ENCODE measurements at places on chromosomes 7 and 10. TPM values are rescaled to one million over a fixed set of nuclear protein-coding genes. Genes with fewer than 3 reads are reported as not detected.

The NKX6-2 gene
- 0.32 TPM for polyA plus RNA-seq

GRCh38 chr7:290554-291372, 793 bp downstream of the FOXL3 start:
- DNase-seq = no peak

- DNase-seq = no peak
These were observed 172.3 kb downstream of the MDFIC start for GRCh38 chr7:115094163-115094562.

- no peak for DNase-seq
These were observed 26.4 kb downstream of the PDLIM1 start for GRCh38 chr10:95264227-95265051.

- DNase-seq = no peak
These were observed 3.2 kb downstream of the BEND7 start for GRCh38 chr10:13525663-13526062.

DNA sequence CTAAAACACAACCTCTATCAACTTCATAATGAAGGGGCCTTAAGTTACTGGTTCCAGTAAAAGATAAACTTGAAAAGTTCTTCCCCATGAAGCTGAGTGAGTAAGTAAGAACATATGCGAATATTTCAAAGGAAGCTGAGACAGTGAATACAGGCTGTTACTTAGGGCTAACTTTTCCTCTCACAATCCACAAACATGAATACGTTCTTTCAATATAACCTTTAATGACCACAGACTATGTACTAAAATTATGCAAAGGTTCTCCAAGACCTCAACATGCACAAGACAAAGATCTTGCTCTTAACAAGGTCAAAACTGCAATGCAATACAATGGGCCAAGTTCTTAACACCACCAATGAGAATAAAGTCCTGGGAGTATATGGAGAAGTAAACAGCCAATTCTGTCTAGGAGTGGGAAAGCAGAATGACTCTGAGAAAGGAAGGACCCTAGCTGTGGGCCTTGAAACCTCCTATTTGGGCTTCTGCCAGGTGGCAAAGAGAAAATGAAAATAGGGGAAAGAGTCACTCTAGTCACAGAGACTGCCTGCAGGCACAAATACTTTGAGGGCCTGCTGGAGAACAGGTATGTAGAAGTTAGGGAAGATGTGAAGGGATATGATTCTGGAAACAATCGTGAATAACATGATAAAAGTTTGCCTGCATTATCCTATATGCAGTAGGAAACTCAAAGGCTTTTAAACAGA, 43.7 kb downstream of the OSBPL3 start:
- DNase-seq = no peak

DNA sequence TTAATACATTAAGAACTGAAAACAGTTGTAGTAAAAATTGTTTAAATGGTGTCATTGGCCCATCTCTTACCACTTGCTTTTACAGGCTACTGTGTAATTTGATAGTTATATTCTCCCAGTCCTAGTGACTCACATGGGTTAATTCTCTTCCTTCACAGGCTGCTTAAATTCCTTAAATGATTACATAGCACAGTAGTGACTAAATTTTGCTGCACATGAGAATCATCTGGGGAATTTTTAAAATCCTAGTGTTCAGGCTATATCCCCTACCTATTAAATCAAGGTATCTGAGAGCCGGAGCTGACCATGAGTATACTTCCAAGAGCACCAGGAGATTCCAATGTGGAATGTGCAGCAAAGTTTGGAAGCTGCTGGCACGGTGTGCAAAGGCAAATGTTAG, 45.3 kb upstream of the ZNF800 start:
- DNase-seq = no peak

GRCh38 chr7:17706734-17707133, 233.6 kb downstream of the SNX13 start:
- no peak for DNase-seq

GRCh38 chr7:11251436-11251835, 277.8 kb downstream of the PHF14 start:
- DNase-seq = no peak

DNA sequence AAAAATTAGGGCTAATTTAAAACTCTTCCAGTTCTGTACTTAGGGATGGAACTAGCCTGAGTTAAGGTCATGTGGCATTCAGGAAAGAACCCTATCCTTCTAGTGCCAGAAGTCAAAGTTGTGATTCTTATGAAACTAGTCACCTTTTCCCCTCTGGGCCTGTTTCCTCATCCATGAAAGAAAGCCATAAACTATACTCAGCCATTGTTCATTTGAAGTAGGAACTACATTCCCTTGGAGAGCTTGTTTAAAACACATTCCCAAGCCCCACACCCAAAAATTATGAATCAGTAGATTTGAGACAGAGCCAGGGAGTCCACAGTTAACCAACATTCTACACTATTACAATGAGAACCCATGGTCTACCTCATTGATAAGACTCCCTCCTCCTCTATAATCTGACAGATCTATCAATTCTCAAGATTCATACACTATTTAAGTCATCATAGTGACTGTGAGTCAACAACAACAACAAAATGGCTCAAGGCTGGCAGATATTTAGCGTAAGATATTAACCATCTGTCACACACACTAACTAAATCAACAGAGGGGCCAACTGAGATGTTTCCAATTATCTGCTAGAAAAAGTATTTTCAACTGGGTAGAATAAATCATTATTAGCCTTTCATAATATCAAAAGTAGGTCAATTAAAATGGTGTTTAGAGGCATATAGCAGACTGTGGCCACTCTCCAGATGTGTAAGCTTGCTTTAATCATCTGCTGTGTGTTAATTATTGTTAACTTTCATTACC, 102.3 kb downstream of the SLC25A13 start:
- no peak for DNase-seq

GRCh38 chr10:12098966-12099365, 30.2 kb downstream of the DHTKD1 start:
- DNase-seq = no peak

GRCh38 chr7:128084896-128085608, 53.8 kb upstream of the LRRC4 start:
- peak; percentile 67 for DNase-seq

DNA sequence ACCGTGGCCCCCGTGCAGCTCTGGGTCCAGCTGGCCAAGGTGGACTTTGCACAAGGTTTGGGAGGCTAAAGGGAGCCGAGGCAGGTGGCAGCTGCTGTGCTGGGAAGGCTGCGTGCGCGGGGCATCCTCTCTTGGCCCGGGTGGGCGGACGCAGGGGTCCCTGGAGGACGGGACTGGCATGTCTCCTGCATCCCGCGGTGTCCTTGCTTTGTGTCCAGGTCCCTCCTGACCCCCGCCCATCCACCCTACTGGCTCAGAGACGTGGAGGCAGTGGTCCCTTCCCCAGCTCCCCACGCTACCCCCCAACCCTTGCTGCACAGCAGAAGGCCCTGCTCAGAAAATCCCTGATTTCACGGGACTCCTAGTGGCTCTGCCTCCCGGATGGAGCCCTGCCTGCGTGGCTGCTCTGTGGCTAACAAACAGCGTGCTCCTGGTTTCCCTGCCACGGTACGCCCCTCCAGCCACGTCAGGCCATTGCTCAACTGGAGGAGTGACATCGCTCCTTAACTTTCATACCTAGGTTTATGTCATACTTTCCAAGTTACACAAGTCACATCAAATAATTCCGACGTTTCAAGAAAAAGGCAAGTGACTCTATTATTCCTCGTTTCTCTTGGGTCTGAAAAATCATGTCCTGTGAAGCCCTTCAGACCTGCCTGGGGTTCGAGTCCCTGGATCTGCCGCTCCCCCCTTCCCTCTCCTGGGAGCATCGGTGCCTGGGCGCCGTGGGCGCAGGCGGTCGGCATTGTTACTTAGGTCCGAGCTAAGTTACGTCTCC, 421.9 kb downstream of the DNAJB6 start:
- DNase-seq = no peak

GRCh38 chr7:25186436-25186835, 41.9 kb downstream of the NPVF start:
- DNase-seq = no peak

DNA sequence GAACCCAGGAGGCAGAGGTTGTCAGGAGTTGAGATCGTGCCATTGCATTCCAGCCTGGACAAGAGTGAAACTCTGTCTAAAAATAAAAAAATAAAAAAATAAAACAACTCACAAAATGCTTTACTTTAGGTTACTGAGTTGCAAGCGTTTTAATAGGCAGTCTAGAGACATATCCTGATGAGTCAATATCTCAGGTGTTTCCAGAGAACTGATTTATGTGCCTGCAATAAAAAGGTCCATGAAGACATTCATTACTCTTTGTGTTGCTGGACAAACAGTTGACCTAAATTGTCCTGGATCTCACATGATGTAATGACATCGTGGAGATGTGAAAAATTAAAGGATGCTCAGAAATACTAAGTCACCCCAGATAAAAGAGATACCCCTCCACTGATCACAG, 31.5 kb downstream of the CDNF start:
- DNase-seq = no peak

- peak; percentile 49 for DNase-seq
These were observed 748 bp downstream of the PHTF2 start for GRCh38 chr7:77799078-77799964.

- DNase-seq = peak; percentile 95
These were observed at the start of gene PPP1R3C for GRCh38 chr10:91632671-91633550. TSS of gene PPP1R3C (minus strand) at chr10:91633071. CDS start at chr10:91632969, 102 bp downstream.

DNA sequence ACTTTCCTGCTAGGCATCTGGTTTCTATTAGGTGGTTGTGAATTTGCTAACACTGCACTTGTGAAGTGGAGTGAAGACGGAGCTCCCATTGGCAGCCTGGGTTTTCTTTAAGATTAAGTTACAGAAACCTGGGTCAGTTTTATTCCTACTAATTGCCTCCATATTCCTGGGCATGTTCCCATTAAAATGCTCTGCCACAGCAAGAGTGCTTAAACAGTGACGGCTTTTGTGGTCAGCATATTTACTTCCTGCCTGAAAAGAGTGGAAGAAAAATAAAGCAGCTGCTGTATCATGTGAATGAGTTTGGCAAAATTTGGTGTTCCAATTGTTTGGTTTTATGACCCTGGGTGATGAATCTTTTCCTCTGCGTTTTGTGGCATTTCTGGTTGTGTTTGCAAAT, 96.9 kb upstream of the PLXDC2 start:
- DNase-seq = no peak

GRCh38 chr7:106278695-106279094, 6.1 kb downstream of the NAMPT start:
- no peak for DNase-seq

DNA sequence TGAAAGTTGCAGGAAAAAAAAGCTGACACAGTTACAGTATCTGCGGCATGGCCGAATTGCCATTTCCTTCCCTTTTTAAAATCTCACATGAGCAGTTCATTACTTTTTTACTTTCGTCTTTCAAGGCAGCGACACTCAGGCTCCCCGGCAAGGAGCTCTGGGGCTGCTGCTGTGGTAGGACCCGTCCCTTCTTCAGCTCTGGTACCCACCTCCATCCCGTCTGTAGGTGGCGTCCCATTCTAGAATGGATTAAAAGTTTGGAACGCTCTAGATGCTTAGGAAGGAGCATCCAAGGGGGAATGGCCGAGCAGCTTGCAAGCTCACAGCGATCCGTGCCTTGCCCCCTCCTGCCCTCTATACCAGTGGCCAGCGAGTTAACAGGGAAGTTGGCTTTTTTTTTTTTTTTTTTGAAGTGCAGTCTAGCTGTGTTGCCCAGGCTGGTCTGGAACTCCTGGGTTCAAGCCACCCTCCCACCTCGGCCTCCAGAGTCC, 22.8 kb upstream of the TTYH3 start:
- DNase-seq = peak; percentile 67

- no peak for DNase-seq
These were observed 232.2 kb downstream of the TMEM178B start for GRCh38 chr7:141306081-141306480.

The DNAH11 gene
- 0.86 TPM for polyA plus RNA-seq

The CABCOCO1 gene
- polyA plus RNA-seq = 0.09 TPM

- no peak for DNase-seq
These were observed 33.6 kb downstream of the TCERG1L start for GRCh38 chr10:131277969-131278368.

The AKR1C4 gene
- not detected for polyA plus RNA-seq

The MMRN2 gene
- polyA plus RNA-seq = 19.8 TPM

- no peak for DNase-seq
These were observed 63.3 kb downstream of the VSTM4 start for GRCh38 chr10:49052069-49052468.

DNA sequence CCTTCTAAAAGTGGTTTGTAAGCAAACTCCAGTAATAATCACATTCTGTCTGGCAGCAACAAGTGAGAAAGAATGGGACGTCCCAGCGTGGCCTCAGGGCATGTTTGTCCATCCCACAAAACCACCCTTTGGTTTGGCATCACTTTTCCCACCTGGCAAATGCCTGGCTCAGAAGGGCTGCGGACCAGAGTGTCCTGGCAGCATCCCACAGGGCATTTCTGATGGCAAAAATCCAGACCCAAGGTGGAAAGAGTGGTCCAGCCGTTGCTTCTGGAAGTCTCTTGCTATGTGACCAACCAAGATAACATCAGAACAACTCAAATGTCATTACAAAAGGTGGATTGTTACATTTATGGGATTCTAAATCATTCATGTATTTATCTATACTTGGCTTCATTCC, 174.4 kb downstream of the CREB5 start:
- DNase-seq = no peak

DNA sequence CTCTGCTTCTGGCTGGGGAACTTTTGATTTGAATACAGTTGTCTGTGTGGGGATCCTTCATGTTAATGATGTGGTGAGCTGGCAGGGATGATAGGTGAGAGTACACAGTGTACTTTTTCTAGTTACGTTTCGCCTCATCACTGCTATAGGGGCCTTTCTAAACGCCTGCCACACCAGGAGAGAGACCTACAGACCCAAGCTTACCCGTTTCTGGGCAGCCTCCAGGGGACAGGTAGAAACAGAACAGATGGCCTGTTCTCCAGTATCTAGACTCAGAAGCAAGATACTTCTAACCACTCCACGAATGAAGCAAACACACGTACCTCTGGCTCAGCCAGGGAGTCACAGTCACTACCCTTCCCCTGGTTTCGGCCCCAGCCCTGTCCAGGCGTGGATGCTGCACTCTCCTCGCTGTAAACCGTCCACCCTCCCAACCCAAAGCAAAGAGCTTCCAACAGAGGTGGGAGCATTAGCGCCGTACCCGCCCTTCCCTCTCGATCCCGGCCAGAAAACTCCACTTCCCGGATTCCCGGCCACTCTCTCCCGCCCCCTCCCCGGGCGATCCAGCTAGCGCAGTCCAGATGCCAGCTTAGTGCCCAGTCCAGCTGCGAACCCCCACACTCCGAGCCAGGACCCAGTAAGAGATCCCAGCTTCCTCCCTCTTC, 1.2 kb downstream of the CCDC6 start:
- DNase-seq = peak; percentile 40

- no peak for DNase-seq
These were observed 247.0 kb upstream of the FERD3L start for GRCh38 chr7:19392246-19392645.

GRCh38 chr10:113386005-113386404, 166.8 kb upstream of the HABP2 start:
- DNase-seq = no peak

The OR6B1 gene
- polyA plus RNA-seq = not detected

All from right cardiac atrium (tissue), 5 donors.